ENCODE measurements at places on chromosomes 7 and 10.

GRCh38 chr7:1936531-1937251, 266.6 kb downstream of the ELFN1 start:
- DNase-seq = no peak

GRCh38 chr7:77738871-77739270, 42.6 kb downstream of the RSBN1L start:
- no peak for DNase-seq

DNA sequence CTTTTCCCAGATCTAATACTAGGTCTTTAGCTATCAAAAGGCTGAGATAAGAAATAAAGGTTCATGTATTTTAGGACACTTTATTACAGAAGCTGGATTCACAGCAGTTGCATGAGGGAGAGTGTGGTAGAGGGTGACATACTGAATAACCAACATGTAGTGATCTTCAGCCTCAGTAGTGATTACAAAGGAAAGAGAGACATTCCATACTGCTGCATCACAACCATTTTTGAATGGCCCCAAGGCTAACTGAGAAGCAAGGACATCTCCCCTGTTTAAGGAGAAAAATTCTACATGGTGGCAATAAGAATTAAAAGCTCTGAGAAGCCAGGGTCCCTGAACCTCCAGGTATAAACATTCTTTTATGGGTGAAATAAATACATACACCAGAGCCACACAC, 35.3 kb downstream of the COG5 start:
- DNase-seq = no peak

- DNase-seq = no peak
These were observed 29.5 kb upstream of the PFKFB3 start for GRCh38 chr10:6173203-6173602.

DNA sequence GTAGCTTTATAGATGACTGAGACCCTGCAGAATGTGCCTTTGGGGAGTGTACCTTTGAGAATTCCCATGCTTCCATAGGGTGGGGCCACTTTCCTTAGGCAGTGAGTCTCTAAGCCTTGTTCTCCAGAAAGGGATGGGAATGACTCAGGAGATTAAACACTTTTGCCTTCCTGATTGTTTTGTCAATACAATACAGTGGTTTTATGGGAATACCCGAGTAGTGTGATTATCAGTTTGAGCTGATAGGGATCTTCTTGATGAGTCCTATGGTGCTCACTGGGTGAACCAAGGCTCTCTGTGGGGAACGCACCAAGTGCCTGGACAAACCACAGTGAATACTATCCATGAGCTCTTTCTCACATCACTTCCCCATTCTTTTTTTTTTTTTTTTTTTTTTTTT, 6.3 kb downstream of the MYOF start:
- peak; percentile 62 for DNase-seq

DNA sequence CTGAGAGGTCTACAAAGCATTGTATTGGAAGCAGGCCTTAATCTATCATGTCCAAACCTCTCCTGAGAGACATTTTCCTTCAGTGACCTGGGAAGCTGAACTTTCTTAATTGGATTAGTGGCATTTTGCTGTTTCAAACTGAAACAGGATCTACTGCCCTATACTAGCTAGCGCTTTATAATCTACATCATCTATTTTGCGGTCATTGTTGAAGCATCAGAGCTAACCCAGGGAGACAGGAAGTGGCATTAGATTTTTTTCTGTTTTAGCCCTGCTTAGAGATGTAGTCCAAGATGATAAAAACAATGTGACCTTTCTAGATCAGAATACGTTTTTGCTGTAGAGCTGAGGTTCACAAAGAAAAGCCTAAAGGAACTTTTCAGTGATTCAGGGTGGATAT, 147.4 kb upstream of the AGR3 start:
- no peak for DNase-seq

DNA sequence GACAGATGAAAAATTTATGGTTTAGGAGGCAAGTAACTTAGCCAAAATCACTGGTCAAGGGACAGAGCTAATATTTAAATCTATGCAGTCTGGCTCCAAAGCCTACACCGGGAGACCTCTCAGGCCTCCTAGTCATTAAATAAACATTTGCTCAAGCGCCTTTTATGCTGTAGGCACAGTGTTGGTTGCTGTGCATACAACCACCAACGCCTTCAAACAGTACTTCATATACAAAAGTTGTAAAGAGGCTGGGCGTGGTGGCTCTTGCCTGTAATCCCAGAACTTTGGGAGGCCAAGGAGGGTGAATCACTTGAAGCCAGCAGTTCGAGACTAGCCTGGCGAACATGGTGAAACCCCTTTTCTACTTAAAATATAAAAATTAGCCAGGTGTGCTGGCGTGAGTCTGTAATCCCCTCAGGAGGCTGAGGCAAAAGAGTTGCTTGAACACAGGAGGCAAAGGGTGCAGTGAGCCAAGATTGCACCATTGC, 159.8 kb downstream of the MAGI2 start:
- no peak for DNase-seq

- DNase-seq = no peak
These were observed 49.1 kb upstream of the SEMA3C start for GRCh38 chr7:80967917-80968297.

DNA sequence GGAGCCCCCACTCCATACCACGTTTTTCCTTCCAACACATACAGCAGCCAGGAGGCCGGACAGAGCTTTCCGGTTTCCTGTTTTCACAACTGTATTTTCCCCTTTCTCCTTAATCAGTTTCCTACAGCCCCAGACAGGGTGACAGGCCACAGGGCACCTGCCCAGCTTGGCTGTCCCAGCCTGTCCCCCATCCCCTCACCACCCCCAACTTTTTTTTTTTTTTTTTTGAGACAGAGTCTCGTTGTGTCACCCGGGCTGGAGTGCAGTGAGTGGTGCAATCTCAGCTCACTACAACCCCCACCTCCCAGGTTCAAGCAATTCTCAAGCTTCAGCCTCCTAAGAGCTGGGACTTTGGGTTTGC, 10.3 kb upstream of the HSPB1 start:
- DNase-seq = peak; percentile 38

GRCh38 chr10:5466451-5467206, 32.7 kb downstream of the CALML5 start:
- DNase-seq = no peak

DNA sequence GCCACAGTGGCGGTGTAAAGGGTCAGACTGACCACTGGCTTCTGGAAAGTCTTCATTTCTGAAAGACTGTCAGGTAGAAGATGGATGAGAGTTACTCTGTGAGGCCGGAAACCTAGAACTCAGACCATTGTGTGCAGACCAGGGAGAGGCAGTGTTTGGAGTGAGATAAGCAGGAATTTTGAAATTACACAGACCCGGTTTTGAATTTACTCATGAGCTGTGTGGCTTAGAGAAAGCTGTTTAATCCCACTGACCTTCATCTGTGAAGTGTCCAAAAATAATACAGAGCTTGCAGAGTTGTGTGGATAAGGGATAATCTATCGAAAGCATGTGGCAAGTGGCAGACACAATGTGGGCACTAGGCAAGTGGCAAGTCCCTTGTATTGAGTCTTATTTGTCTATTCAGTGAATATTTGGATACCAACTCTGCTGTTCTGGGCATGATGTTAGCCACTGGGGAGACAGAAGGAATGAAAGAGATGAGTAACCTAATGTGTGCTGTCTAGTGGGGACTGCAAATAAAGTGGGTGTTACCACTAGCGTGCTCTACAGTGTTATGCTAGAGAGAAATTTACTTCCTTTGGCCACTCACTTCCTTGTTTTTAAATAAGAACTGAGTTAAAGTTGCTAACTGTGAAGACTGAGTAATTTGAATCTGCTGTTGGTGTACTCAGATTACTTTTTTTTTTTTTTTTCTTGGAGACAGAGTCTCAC, 69.4 kb downstream of the KIAA1217 start:
- no peak for DNase-seq

GRCh38 chr7:128053023-128053422, 21.8 kb upstream of the LRRC4 start:
- DNase-seq = peak; percentile 39

DNA sequence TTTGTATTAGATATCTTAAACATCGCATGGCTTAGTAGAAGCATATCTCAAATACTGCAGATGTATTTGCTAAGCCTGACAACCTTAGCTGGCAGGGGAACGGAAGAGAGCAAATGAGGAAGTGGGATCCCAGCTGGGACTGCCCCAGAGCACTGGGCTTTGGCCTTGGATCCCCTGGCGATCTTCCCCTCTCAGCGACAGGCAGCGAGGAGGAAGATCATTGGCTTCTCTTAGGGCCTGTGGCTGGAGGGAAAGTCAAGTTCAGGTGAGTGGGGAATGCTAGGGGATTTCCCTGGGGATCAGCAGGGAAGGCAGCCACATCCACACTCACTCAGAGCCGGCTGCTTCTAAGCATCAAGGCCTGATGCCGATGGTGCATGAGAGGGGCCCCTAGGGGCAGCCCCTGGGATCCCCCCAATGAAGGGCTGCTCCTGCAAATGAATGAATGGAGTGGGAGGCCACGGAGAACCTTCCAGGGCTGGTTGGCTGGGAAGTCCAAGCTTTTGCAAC, 42.0 kb downstream of the LYZL2 start:
- peak; percentile 79 for DNase-seq

- DNase-seq = no peak
These were observed 32.5 kb upstream of the TNS3 start for GRCh38 chr7:47614450-47614849.

GRCh38 chr10:1968257-1969033, 231.1 kb upstream of the ADARB2 start:
- DNase-seq = no peak

DNA sequence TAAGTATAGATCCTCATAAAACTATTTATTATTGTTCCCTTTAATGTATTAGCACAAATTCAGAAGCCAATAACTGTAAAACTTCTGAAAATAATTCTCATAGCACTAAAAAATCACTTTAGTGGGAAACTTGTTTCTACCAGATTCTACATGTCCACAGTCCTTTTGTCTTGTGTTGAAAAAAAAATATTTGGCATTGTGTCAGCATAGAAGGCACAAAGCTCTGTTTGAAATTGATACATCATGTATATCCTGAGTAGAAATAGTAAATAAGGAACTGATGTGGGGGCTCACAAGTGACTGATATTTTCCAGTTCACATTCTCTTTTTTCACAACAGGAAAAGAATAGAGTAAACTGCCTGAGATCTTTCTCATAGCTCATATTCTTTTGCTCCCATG, 134.6 kb downstream of the GRM3 start:
- no peak for DNase-seq

DNA sequence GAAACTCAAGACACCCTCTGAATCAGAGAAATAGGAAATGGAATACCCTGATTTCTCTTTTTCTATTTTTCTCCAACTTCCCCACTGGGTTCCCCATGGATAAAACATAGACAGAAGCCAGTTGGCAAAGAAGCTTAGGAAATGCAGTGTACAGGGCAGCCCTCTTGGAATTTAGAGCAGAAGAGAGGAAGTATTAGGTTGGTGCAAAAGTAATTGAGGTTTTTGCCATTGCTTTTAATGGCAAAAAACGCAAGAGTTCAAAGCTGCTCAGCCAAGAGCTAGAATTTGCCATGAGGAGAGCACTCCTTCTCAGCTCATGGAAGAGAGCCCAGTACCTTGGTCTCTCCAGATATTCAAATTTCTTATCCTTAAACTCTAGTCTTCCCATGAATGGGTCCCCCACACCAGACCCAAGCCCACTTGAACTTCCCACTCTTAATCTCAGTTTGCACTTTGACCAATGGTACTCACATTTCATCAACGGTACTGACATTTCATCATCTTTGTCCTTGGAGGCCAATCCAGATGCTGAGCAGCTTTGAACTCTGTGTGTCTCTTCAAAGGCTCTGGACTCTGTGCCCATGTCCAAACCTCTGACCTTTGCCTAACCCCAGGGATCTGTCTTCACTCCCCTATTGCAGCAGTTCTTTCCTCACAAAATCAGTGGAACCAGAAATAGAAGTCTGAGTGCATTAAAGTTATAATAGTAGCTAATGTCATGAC, 73.2 kb upstream of the PPP1R3C start:
- no peak for DNase-seq

- DNase-seq = peak; percentile 93
These were observed 2.0 kb downstream of the NOD1 start for GRCh38 chr7:30476459-30477145.

- DNase-seq = no peak
These were observed 312.5 kb upstream of the CHRM2 start for GRCh38 chr7:136555933-136556332.

DNA sequence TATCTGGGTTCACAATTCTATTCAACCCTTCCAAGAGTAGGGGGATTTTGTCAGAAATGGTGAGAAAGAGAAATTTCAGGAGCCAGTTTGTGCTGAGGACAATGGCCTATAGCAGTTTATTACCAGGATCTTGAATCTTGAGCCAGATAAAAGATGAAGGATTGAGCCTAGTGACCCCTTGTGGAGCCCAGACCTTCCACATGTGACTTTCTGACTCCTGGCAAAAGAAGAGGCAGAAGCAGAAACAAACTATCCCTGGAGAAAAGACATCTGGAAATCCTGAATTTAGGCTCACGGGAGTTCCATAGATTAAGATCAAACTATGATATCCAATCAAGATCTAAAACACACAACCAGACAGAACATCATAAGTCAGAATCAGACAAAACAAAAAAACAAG, 60.9 kb upstream of the CHRM2 start:
- DNase-seq = no peak

GRCh38 chr7:30331338-30331737, 46.9 kb downstream of the ZNRF2 start:
- DNase-seq = no peak

DNA sequence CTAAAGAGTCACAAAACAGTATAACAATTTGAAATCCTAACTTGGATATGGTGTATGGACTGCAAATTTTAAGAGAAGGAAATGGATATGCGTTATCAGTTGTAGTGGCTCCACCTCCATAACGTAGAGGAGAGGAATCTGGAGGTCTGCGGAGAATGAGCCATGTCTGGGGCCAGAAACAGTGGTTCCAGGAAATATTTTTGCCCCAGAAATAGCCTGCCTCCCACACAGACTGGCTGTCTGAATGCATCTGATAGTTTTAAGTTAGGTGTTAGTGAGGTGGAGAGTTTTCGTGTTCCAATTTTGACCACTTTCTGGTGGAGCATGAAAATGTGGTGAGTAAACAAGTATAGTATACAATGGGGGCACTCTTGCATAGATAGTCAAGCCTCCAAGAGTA, 1.6 kb downstream of the PHTF2 start:
- no peak for DNase-seq

DNA sequence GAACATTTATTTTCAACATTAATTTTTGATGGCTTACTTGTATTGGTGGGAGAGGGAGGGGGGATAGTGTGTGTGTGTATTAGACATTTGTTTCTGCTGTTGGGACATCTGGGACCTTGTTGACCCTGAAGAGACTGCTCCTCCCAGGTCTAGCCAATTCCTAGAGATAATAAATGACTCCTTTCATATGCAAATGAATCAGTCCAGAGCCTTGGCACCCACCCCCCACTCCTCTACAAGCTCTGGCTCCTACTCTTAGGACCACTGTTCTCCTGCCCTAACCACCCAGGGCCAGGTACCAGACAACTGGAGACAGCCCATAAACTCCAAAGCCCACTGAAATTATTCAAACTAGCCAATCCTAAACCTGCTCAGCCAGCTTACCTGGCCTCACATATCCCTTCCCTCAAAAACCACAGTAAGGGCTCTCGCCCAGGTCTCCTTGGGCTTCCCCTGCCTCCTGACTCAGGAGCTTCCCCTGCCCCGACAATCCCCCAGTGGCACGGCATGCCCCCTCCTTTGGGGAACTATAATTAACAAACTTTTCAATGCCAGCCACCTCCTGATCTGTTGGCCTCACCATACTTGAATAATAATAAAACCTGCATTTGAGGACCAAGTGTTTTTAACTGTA, 233.3 kb downstream of the ELMO1 start:
- DNase-seq = no peak

Data from inflammatory macrophage (primary cell).